ENCODE measurements at places on chromosomes 16 and 17.

- DNase-seq, result no peak
Measured at GRCh38 chr16:78513838-78514237, 414.4 kb downstream of the WWOX start.

GRCh38 chr17:33756021-33756420, 462.9 kb upstream of the ASIC2 start:
- DNase-seq, result no peak

GRCh38 chr17:49829026-49829425, 18.8 kb downstream of the TAC4 start:
- DNase-seq, result no peak

DNA sequence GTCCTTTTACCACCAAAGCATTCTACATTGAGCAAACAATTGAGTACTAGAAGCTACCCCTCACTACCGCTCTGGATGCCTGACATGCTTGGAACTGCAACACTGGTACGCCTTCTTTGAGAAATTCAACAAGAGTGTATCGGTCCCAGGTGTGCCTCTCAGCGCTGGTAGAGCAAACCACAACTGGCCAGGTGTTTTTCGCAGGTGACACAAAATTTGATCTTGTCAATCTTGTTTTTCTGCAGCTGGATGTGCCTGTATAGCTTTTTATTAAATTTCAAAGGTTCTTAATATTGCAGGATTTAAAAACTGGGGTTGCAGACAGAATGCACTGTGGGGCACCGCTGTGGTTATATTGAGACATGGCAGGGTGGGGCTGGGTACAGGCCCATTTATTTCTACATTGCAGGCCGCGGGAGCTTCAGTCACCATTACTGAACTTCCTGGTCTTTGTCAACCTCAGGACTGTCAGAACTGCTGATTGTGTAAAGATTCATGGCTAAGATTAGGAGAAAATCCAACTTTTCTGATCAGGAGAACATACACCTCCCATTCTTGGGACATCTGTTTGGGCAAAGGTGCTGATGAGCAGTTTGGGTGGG, 4.5 kb upstream of the SNX20 start:
- no peak for DNase-seq

GRCh38 chr16:77555791-77556190, 121.0 kb upstream of the ADAMTS18 start:
- DNase-seq, result no peak

GRCh38 chr17:42459256-42459800, 650 bp downstream of the ATP6V0A1 start:
- DNase-seq, result peak; percentile 59

DNA sequence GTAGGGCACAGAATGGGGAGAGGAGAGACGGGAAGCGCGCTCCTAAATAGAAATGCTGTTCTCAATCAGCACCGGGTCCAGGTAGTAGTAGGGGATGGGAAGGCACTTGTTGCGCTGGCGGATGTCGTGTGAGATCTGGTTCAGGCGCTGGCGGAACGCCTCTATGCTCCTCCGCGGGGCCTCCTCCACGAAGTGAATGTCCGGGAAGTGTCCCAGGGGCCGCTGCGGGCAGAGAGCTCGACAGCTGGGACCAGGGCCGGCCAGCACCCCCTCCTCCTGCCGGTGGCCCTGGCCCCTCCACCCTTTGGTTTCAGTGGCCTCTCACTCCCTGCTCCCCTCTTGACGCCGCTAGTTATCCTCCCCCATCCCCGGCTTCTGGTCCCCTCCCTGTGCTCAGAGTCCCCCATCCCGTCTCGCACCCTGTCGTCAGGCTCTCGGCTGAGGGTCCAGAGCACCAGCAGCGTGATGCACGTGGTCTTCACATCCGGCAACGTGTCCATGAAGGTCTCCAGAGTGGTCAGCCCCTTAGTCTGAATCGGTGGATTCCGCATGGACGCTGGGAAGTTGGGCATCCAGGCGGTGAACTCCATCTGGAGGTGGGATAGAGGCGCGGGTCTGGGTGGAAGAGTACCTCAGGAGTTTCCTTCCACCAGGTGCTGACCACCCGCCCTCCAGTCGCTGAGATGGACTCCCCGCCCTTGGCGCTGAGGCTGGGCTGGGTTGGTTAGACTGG, 14.6 kb downstream of the ALOX12B start:
- no peak for DNase-seq

- no peak for DNase-seq
Measured at GRCh38 chr16:87966064-87966645, 14.9 kb downstream of the BANP start.

DNA sequence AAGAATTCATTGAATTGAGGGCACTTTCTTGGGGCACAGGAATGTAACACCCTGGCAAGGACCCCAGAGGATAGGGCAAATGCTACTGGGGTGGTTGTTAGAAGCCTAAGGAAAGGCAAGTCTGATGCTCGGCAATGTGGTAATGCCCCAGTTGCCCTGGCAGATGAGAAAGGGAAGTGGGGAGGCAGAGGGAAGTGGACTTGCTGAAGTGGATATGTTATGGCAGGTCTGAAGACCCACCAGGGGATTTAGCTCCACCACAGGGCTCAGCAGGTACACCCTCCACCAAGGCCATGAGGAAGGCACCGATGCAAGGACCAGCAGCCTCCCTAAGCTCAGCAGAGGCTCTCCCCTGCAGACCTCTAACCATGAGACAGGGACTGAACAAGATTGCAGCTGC, 184.8 kb downstream of the IRX5 start:
- DNase-seq, result no peak

- peak; percentile 22 for DNase-seq
Measured at GRCh38 chr16:86297391-86297790, 212.9 kb upstream of the FOXF1 start.

GRCh38 chr17:41814195-41814594, 1.4 kb downstream of the FKBP10 start:
- no peak for DNase-seq

DNA sequence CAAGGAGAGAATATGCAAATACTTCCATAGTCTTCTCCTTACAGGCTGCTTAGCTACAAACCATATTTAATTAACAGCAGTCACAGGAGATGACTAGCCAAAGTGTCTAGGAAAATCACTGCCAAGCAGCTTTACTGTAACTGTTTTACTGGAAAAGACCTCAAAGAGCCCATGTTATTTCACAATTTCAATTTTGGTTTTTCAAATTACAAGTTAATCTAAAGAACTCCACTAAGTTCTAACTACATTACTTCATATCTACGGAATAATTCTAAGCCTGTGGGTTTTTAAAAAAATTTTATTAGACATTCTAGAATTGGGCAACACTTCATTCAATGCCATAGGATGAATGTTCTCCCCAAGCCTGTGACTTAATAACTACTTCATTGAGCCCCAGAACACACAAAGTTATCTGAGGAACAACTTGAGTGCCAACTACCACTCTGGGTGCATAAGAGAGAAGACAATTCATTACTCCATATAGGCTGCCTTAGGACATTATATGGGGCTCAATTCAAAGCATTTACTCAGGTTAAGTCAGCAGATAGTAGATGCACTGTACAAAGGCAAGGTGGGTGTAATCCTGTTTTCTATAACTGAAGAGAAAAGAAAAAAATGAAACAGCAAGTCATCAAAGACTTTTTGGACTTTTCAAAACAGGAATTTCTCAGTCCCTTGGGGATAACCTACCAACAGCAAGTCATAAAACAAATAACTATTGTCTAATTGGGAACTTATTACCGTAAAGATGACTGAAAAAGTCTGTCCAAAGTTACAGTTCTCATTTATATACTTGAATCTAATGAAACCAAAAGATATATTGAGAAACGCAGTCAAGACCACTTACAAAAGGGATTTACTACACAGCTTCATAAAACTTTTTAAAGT, 33.0 kb downstream of the STAT3 start:
- DNase-seq, result no peak

DNA sequence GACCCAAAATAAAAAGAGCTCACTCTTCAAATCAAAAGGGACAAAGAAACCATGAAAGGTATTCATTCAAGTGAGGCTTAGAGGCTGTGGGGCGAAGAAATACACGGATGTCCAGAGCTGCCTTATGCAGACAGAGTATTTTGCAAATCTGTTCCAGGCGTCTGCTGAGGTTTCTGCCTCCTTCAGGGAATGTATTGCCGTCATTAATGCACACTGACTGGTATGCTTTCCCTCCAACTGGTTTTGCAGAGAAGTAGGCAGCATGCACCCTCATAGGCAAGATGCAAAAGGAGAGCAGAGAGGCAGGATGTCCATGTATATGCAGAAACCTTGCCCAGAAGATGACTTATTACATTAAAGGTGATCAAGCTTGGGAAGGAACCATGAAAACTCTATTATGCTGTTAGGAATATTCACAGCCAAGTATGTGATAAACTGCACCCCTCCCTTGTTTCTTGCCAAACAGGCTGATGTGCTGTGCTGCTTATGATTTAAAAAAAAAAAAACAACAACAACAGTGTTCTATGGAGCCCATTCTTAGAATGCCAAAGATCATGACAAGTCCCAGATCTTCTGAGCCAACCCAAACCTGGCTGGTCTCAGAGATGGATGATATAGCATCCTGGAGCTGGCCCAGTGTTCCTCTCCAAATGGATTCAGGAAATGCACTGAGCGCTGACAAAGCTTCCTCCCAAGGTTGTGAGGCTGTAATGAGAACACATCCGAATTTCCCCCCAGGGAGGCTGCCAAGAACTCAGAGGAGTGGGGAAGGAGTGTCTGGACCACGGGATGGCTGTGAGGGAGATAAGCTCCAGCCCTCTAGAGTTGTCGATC, 77.6 kb upstream of the HLF start:
- no peak for DNase-seq

DNA sequence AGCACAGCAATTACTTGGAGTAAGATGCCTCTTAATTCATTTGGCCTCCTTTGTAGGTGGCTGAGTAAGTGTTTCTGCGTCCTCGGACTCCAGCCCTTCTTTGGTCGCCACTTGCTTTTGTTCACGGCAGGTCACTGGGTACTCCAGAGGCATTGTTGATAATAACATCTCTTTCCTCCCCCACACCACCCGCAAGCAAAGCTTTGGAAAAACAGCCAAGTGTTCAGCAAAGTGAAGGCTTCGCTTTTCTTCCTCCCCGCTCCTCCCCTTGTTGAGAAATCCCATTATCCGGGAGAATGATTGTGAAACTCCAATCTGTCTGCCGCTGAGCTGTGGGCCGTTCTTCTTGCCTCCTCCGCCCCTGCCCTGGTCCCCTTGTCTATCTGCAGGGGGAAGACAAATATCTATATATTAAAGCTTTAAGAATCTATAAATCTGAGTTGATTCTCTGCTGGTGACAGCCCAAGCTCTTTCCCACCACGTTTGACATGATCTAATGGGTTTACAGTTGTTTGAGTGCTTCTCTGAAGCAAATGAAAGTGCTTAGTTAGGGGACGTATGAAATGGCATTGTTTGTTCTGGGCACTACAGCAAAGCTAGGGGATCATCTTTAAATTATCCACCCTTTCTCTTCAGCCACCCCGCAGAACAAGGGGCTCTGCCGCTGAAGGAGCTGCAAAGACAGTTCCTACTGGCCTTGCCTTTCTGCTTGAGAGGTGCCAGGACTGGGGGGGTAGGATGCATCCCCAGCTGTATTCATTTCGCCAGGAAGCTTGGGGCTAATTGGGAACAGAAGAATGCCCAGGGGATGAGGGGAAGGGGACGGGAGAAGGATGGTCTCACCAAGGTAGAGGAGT, 167.1 kb downstream of the CCDC182 start:
- DNase-seq, result peak; percentile 77

DNA sequence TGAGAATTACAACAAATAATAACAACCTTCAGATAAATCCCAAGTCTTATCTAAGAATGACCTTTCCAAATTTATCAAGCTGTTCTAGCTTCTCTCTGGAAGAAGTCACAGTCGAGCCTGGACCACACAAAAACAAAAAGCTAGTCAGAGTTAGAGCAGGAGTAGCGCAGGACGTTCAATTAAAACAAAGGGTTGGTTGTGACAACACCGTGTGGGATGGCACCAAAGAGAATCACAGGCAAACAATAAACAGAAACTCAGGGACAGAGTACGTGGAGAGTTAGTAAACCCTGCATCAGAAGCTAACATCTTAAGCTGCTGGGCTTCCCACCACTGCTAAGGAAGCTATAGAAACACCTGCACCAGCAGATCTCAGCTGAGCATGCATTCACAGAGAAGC, 23.8 kb downstream of the ARHGAP17 start:
- DNase-seq, result no peak

GRCh38 chr17:18257268-18257981, 1.1 kb downstream of the FLII start:
- DNase-seq, result peak; percentile 67

DNA sequence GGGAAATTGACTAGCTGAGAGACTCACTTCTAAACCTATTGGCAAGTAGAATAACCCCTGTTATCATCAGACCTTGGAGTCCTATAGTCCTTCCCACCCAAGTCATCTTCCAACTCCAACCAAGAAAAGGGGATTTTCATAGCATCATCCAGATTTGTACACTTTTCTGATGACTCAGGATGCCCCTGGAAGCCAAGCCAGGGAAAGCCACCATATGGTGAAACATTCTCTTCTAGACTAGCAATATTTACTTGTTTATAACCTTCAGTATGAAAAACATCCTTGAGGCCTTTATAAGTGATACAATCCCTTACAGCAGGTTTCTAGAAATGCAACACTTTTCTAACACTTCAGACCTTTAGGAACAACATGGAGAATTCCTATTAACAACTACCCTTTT, 618.8 kb upstream of the CDH11 start:
- DNase-seq, result no peak

GRCh38 chr17:62700964-62701705, 73.7 kb downstream of the MRC2 start:
- no peak for DNase-seq

DNA sequence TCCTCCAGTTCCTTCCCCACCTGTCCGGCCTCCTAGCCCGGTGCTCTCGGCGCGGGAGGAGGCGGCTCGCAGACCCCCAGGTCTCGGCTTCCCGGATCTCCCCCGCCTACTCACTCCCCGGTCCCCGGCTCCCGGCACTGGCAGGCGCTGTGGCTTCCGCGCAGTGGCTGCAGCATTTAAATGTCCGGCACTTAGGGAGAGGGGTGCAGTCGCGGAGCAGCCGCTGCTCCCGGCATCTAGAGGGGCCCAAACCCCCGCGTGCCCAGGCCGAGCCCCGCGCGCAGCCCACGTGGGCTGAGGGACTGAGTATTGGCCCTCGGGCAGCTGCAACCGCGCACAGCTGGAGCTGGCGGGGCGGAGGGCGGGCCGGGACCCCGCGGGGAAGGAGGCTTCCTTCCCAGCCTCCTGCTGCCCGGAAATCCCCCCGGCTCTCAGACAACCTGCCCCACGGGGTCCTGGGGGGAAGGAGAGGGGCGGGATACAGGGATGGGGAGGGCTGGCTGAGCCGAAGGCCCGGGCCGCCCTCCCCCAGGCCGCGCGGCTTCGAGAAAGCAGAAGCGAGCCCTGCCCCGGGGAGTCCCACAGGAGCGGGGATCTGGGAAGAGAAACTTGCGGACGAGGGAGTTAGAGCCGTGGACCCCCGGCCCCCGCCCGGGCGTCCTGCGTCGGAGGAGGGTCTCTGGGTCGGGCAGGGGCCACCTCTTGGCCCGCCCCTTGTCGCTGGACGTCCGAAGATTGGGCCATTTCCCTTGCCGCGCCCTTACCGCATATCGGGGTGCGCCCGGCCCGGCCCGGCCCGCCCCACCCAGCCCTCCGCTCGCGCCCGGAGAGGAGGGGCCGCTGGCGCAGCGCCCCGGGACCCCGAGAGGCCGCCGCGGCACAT, at the start of gene MMP25:
Gene MMP25, plus strand, starts transcription at position 804 of the 883 bp plus-strand sequence. CDS start 357 bp downstream, outside the sequence.
- peak; percentile 1 for DNase-seq

Measured in NCI-H226 (cell line).